NCI-H1436 treated with DMSO at 0.1 percent for 48 hours (cell line): ENCODE measurements at places on chromosomes 2 and 18.

DNA sequence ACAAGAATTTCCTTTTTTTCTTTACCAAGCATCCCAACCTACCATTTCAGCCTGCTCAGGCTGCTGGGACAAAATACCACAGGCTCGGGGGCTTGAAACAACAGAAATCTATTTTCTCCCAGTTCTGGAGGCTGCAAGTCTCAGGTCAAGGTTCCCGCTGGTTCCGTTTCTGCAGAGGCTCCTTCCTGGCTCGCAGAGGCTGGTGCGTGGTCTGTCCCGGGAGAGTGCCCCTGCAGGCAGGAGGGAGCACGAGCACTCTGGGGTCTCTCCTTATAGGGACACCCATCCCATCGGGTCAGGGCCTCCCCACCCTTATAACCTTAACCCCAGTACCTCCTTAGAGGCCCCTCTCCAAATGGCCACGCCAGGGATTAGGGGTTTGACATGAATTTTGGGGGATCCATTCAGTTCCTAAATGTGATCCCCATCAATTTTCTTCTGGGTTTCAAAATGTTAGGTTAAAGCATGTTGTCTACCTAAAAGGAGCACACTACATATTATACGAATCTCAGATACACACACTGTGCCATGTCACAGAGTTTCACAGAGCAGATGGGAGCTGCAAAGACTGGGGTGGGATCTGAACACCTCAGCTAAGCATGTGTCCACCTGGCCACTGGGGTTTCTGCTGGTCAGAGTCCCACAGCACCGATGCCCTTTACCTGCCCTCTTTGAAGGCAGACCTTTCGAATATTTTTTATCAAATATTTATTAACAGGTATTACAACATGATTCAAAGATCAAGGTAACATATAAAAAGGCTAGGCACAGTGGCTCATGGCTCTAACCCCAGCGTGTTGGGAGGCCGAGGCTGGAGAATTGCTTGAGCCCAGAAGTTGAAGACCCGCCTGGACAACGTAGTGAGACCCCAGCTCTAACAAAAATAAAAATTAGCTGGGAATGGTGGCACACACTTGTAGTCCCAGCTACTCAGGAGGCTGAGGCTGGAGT is 17.6 kb upstream of the ADI1 start:
- no peak for DNase-seq

GRCh38 chr2:135037831-135038230 is 9.4 kb downstream of the MAP3K19 start:
- no peak for DNase-seq

DNA sequence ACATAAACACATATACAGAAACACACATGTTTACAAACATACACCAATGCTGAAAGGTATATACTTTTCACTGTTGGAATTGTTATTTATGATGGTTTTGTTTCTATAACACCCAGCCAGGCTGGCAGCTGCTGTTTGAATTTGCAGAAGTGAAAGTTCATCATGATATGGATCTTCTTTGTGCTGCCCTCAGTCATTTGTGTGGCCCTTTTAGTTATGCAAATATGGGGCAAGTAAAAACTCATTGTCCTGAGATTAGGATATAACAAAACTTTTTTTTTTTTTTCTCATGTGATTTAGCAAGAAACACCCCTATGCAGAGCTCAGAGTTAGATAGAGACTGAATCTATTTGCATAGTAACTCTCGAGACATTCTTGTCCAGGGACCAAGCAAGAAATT is 714.1 kb downstream of the KCNJ3 start:
- DNase-seq = no peak

DNA sequence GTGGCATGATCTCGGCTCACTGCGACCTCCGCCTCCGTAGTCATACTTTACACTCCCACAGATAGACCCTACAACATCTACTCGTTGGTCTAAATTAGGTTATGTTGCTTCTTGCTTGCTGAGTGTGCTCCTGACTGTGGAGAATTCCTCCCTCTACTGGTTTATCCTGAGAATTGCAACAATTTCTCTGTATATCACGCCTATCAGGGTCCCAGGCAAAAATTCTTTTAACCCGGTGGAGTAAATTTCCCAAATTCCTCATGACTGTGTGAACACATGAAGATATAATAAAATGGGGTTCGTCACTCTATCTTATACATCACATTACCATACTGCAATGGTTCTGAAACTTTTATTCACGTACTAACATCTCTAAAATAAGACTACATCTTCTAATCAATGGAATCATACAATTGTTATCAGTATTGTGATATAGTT is 156.7 kb downstream of the EVA1A start:
- DNase-seq = peak; percentile 11

- DNase-seq = no peak
Measured at GRCh38 chr2:62472312-62472711, 33.7 kb downstream of the TMEM17 start.

DNA sequence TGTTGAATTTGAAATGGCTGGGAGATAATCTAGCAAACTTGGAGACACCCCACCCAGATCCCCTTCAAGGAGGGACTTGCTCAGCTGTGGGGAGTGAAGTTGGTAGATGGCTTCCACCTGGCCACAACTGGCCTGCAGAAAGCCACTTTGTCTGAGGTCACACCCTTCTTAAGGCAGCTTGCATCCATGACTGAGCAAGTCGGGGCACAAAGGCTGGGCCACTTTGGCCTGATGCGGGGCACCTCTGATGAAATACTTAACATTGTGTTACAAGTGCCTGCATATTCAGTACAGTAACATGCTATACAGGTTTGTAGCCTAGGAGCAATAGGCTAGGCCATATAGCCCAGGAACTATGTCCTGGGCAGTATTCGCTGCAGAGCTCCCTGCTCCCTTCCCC is 13.4 kb upstream of the RPL37A start:
- DNase-seq = no peak

GRCh38 chr2:109715313-109715805 is 78.7 kb upstream of the RGPD5 start:
- no peak for DNase-seq

DNA sequence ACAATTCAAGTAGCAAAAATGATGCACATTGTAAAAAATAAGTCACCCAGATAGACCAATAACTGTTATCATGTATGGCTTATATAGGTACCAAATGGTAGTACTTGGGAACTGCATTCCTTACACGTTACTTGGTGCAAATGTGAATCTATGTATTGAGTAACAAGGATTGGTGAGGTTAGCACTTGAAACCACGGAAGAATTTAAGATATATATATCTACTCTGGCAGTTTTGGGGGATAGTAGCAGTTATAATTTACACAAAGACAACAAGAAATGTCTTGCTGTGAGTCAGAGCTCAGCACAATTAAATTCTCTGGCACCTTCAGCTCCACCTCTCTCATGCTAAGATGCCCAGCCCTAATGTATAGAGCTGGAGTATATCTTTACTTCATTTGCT is 359.4 kb upstream of the RAB12 start:
- DNase-seq = no peak

GRCh38 chr2:195608768-195609454 is 48.1 kb upstream of the SLC39A10 start:
- DNase-seq = no peak

DNA sequence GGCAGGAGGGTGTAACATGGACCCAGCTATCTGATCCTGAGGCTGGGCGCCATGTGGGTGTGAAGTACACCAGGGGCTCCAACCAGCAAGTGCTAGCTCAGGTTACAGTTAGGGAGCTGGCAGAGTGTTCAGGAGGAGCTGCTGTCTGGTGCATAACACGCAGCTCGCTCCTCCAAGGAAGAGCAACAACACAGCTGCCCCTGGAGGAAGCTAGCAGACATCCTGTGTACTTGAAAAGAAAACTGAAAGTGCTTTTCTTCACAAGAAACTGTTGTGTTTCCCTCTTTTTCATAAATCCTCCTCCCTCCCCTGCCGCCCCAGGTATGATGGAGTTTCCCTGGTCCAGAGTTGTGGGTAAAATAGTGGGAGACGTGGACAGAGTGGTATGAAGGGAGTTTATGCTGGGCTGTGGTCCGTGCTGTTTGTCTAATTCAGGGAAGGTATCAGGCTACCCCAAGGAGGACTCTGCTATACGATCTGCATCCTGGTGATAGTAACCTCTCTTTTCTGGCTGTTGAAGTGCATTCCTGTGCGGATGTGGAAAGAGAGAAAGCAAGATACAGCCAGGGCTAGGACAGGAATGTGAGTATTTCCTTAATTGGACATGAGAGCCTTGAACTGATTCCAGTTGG is 6.1 kb upstream of the LBH start:
- DNase-seq = no peak

DNA sequence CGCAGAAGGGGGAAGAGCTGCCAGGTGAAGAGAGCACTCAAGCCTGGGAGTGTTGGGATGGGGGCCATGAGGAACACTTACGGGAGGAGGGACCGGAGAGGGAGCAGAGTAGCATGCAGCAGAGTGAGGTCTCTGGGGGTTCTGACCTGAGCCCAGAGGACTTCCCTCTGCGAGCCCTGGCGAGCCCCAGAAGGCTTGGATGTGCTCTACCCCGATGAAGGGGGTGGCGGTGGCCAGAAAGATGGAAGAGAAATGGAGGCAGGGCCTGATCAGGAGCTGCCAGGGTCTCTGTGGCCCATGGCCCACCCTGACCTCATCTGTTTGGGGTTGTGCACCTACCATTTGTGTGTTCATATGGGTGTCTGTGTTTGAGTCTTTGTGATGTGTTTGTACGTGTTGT is 42.0 kb downstream of the CROCC2 start:
- DNase-seq = no peak

DNA sequence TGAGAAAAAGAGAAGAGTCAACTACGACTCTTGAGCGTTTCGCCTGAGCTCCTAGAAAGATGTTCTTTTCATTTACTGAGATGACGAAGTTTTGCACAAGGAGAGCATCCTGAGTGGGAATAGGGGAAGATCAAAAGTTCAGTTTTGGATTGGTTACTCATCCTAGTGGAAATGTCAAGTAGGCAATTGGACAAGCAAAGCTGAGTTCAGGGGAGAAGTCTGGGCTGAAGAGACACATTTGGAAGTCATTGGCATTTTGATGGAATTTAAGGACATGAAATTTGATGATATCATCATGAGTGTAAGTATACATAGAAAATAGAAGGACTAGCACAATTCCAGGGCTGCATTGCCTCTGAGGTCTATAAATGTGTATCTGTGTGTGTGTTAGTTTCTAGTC is 416.6 kb downstream of the RAD51AP2 start:
- DNase-seq = no peak

GRCh38 chr18:67511840-67512239 is 4.7 kb downstream of the DSEL start:
- no peak for DNase-seq

- DNase-seq = no peak
Measured at GRCh38 chr2:138183705-138184104, 219.4 kb downstream of the HNMT start.

DNA sequence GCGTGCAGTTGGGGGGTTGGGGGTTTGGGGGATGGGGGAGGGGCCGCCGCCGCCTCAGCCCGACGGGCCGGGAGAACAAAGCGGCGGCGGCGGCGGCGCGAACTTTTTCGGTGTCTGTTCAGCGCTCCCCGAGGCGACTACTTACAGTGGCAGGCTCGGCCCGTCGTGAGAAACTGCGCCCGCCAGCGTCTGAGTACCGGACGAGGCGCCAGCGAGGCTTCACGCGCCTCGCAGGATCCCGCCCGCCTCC is 172 bp downstream of the PRKD3 start:
- no peak for DNase-seq

DNA sequence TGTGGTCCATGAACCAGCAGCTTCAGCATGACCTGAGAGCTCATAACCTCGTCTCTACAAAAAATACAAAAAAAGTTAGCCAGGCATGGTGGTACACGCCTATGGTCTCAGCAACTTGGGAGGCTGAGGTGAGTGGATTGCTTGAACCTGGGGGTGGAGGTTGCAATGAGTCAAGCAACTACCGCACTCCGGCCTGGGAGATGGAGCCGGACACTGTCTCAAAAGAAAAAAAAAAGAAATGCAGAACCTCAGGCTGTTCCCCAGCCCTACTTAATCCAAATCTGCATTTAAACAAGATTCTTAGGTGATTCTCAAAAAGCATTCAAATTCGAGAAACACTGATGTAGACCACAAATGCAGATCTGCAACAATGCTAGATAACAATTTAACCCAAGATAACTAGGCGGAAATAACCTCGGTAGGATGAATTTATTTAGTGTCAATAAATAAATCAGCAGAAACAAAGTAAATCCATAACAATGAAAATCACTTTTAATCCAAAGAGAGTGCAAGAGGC is 203.5 kb downstream of the SP3 start:
- DNase-seq = no peak

DNA sequence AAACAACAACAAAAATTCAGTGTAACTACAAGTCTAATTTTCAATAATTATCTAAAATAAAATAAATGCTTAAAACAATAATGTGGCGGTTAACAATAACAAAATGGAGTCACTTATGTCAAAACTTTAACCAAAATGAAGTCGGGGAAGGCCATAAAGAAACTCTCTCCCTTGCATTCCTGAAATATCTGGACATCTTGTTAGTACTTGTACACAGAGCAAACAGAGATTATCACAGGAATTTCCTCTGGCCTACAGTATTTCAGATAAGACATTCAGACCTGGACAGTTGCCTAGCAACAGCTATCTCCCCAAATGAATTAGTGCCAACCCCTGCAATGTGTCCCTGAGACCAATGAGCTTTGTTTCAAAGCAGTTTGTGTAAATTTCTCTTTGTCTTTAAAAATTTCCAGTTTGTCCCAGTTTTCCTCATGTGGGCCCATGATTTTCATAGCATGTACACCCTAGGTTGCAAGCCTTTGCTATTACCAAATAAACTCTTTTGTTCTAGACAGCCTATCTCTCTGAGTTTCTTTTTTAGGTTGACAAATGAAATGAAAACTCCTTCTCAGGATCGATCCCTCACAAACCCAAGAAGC is 68.6 kb downstream of the EXOC6B start:
- no peak for DNase-seq

GRCh38 chr2:191230174-191230573 is 15.0 kb upstream of the MYO1B start:
- DNase-seq = no peak

GRCh38 chr2:84057917-84058560 is 401.0 kb downstream of the SUCLG1 start:
- no peak for DNase-seq

- DNase-seq = no peak
Measured at GRCh38 chr2:204449977-204450376, 95.3 kb upstream of the PARD3B start.

DNA sequence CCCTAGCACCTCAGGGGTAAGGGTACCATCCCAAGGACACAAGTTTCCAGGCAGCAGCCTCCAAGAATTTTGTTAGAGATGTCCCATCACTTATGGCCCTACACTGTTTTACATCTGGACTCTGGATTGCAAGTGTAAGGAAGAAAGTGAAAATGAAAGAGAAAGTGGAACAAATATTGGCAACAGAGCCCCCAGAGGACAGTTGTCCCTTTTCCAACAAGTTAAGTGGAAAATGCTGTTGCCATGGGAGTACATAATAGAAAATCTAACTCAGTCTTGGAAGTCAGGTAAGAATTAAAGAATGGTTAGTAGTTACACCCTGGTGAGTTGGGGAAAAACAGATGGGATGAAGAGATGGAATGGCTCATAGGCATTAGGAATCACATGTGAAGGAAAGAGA is 50.6 kb downstream of the TTC21B start:
- DNase-seq = no peak
